ENCODE measurements at places on chromosomes 16 and 17. TPM values are rescaled to one million over a fixed set of nuclear protein-coding genes. Genes with fewer than 3 reads are reported as not detected.

PPY gene
- not detected for total RNA-seq

EVI2A gene
- total RNA-seq = 1.9 TPM

WFIKKN2 gene
- not detected for total RNA-seq

MYH2 gene
- not detected for total RNA-seq

COA3 gene
- 32.4 TPM for total RNA-seq

ST6GALNAC2 gene
- 1.3 TPM for total RNA-seq

PLEKHH3 gene
- 11.0 TPM for total RNA-seq

CA10 gene
- 1.4 TPM for total RNA-seq

TNFSF12 gene
- total RNA-seq = 10.7 TPM

Measured in placental pericyte (primary cell).